Gastrocnemius medialis (tissue), 4 donors: ENCODE measurements at places on chromosomes 13 and 19. TPM values are rescaled to one million over a fixed set of nuclear protein-coding genes. Genes with fewer than 3 reads are reported as not detected.

Gene LGALS14
- total RNA-seq, result not detected

Gene EDDM13
- not detected for total RNA-seq

Gene LYPD5
- total RNA-seq, result 0.35 TPM

Gene KLK4
- not detected for total RNA-seq

Gene TJP3
- 3.7 TPM for total RNA-seq

Gene PAF1
- total RNA-seq, result 48.1 TPM

Gene NLRP9
- total RNA-seq, result not detected

DNA sequence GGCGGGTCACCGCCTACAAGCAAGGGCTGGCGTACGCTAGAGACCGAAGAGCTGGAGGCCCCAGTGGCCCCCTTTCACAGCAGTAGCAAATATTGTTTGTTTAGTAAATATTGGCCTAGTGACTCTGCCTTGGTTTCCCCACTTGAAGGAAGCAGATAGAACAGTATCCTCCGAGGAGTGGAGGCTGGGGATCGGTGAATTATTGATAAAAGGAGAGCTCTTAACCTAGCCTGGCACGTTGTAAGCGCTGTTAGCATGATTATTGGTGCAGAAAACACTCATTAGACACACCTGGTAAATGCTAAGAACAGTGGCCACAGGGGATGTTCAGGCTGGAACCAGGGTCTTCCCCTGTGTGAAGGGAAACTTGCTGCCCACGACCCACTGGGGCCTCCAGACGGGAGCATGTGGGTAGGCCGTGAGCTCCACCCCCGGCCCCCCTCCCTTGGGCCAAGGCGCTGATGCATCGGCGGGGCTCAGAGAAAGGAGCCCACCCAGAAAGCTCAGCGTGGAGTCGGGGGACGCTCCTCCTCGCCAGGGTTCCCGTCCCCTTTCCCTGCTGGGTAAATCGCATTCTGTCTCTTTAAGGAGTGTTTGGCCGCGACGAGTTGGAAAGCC lies 2.3 kb downstream of the IER2 start:
- no peaks in the 10 kb centered on the region for H3K36me3 ChIP-seq
- peaks cover 14% of the 10 kb centered on the region for H3K27me3 ChIP-seq
- H3K4me1 ChIP-seq, result peaks cover 44% of the 10 kb centered on the region
- peak overlapping the region; percentile 94 for H3K4me3 ChIP-seq
- no peak for DNase-seq
- peak overlapping the region; percentile 99 for H3K27ac ChIP-seq

DNA sequence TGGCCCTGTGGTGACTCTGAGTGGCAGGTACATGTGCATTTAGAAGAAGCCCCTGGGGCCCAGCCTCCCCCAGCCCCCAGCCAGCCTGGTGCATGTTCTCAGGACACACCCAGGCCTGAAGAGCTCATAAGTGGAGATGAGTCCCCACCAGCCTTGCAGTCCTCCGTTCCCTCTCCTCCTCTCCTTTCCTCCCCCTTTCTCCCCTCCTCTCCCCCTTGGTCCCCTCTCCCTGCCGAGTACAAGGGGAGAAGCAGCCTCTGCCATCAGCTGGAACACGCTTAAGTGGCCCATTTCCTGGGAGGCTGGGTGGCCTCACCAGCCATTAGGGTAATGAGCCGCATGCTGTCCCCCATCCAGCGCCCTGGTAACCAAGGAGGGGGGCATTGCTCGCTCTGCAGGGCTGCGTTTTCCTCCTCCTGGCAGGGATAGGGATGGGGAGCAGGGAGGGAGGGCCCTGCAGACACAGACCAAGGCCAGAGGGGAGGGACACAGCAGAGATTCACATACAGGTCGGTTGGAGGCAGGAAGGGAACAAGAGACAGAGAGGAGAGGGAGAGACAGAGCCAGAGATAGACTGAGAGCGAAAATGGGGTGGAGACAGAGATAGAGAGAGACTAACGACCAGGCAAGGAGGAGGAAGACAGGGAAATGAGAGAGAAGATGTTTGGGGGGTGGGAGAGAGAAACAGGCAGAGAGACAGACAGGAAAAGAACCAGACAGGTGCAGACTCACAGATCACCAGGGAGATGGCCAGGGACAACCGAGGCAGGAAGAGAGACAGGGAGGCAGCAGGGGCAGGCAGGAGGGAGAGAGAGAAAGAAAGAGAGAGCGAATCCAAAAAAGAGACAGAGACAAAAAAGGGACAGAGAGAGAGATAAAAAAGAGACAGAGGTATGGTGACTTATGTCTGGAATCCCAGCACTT lies 19.3 kb upstream of the DPP9 start:
- DNase-seq, result no peak
- peaks cover 4% of the 10 kb centered on the region for H3K4me1 ChIP-seq
- peak overlapping the region; percentile 37 for H3K27ac ChIP-seq
- H3K27me3 ChIP-seq, result peaks cover 1% of the 10 kb centered on the region

- H3K4me1 ChIP-seq, result no peaks in the 10 kb centered on the region
- no peak overlapping the region for H3K27ac ChIP-seq
- H3K4me3 ChIP-seq, result no peak overlapping the region
- DNase-seq, result no peak
These were observed 27.1 kb downstream of the ZNF724 start for GRCh38 chr19:23222998-23223652.

DNA sequence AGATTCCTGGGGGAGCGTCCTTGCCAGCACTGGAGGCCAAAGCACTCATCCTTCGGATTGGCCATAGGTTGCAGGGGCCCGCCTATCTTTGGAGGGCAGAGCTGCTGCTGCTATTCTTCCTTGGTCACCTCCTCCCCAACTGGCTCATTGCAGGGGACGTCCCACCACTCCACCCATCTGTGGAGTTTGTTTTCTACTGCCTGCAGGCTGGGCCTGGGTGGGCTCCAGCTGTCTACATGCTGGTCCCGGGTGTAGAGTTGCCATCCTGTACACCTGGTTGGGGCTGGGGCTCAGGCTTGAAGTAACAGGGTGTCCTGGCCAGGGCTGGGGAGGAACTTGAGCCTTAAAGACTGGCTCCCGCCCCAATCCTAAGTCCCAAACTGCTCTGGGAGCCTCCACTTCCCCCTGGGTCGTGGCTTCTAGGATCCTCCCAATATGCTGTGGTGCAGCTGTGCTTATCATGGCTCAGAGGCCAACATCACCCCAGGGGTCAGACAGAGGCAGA lies 2.1 kb downstream of the RNF225 start:
- DNase-seq, result no peak
- H3K27ac ChIP-seq, result no peak overlapping the region

- H3K4me3 ChIP-seq, result no peak overlapping the region
- H3K27me3 ChIP-seq, result no peaks in the 10 kb centered on the region
- no peak overlapping the region for H3K27ac ChIP-seq
- H3K36me3 ChIP-seq, result no peaks in the 10 kb centered on the region
- no peaks in the 10 kb centered on the region for H3K4me1 ChIP-seq
These were observed 415.8 kb upstream of the PCDH9 start for GRCh38 chr13:67645874-67646467.

- H3K27me3 ChIP-seq, result no peaks in the 10 kb centered on the region
- H3K4me1 ChIP-seq, result no peaks in the 10 kb centered on the region
- H3K27ac ChIP-seq, result no peak overlapping the region
These were observed 63.1 kb downstream of the ZNF100 start for GRCh38 chr19:21704320-21704719.

DNA sequence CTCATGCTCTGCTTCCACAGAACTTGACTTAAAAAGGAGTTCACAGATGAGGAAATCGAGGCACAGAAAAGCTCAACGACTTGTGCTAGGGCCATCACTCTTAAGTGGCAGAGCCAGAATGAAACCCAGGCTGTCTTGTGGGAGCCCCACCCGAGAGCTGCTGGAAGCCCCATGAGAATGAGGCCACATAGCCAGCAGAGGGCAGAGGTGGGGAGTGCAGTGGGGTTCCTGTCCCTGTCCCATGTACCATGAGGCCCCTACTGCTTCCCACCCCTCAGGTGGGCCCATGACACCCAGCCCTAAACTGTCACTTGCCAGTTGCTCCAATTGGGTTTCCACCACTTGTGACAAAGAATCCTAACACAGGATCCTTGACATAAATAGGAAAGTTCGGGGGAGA lies 175.9 kb downstream of the IRS2 start:
- H3K4me1 ChIP-seq, result no peaks in the 10 kb centered on the region
- no peak overlapping the region for H3K27ac ChIP-seq
- H3K36me3 ChIP-seq, result no peaks in the 10 kb centered on the region
- no peaks in the 10 kb centered on the region for H3K27me3 ChIP-seq

GRCh38 chr19:7862413-7862951 lies 11.7 kb downstream of the PRR36 start:
- no peaks in the 10 kb centered on the region for H3K4me1 ChIP-seq
- peaks cover 55% of the 10 kb centered on the region for H3K27me3 ChIP-seq
- H3K4me3 ChIP-seq, result no peak overlapping the region

GRCh38 chr19:40974633-40975037 lies 16.4 kb upstream of the CYP2B6 start:
- DNase-seq, result peak; percentile 21
- H3K27ac ChIP-seq, result no peak overlapping the region
- no peaks in the 10 kb centered on the region for H3K27me3 ChIP-seq
- H3K4me1 ChIP-seq, result no peaks in the 10 kb centered on the region
- no peak overlapping the region for H3K4me3 ChIP-seq

DNA sequence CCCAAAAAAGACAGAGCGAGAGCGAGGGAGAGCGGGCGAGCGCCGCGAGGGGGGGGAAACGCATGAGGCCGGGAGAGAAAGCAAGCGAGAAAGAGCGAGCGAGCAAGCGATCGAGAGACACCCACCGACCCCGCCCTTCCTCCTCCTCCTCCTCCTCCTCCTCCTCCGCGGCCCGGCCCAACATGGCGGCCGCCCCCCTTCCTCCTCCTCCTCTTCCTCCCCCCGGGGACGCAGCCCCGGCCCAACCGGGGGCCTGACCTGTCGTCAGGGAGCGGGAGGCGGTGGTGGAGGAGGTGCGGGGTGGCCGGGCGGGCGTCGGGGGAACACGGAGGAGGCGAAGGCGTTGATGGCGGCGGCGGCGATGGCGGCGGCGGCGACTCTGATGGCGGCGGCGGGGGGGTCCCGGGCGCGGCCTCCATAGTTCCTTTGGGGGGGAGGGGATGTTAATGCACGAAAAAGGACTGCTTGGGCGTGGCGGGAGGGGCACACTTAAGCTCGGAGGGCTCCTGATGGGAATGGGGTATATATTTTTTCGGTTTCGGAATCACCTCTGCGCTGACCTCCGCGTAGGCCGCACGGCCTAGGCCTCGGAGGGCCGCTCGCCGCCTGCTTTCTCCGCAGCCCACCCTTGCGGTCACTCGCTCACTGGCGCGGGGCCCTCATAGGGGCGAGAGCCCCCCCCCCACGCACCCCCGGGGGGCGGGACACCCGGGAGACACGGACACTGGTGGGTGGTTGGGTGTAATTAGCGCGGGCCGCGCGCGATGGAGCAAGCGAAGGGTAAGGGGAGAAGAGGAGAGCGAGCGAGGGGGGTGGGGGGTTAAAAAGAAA lies 1.2 kb downstream of the ZC3H4 start:
- peak overlapping the region; percentile 98 for H3K27ac ChIP-seq
- DNase-seq, result peak; percentile 85
- H3K36me3 ChIP-seq, result no peaks in the 10 kb centered on the region

- H3K4me3 ChIP-seq, result no peak overlapping the region
- DNase-seq, result no peak
- H3K36me3 ChIP-seq, result no peaks in the 10 kb centered on the region
- H3K4me1 ChIP-seq, result peaks cover 9% of the 10 kb centered on the region
- no peak overlapping the region for H3K27ac ChIP-seq
These were observed 749 bp downstream of the GDF15 start for GRCh38 chr19:18386543-18387271.

DNA sequence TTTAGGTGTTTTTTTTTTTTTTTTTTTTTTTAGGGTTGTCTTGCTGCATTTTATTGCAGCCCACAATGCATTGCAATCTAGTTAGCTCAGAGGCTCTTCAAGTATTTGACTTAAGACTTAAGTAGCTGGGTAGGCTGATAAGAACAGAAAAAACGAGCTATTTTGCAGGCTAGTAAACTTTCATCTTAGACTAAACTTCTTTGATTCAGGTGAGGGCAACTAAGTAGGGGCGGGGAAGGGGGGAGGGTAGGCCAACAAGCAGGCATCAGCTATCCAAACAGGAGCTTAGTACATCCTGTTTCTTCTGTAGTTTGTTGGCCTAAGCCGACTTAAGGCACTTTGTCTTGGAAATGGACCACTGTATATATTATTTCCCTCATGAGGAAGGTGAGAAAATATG lies 4.9 kb upstream of the TDRD3 start:
- H3K36me3 ChIP-seq, result no peaks in the 10 kb centered on the region
- peaks cover 6% of the 10 kb centered on the region for H3K4me1 ChIP-seq
- no peak overlapping the region for H3K27ac ChIP-seq
- H3K27me3 ChIP-seq, result no peaks in the 10 kb centered on the region
- H3K4me3 ChIP-seq, result no peak overlapping the region

DNA sequence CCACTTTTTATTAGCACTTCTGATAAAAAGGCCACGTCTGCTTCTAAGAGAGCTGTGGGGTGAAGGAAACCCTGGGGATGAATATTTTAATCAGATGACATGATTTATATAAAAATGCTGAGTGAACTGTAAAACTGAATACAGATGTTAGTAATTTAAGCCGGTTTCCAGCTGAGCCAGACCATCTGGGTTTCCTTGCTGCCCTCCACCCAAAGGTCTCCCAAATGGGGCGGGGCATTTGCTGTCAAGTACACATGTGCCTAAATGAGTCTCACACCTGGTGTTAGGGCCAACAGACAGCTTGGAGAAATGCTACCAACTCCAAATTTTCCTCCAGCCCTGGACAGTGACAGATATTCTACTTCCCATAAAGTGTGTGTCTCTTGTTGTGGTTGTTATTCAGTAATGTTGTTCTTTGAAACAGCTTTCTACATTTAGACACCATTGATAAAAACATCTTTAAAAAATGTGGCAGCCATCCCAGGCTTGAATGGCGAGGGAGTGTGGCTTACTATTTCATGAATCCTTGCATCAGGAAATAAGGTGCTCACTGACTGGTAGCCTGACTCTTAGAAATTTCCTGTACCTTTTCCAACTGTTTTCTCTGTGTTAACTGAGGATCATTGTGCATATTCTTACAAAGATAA lies 350.4 kb downstream of the MTUS2 start:
- H3K27me3 ChIP-seq, result no peaks in the 10 kb centered on the region
- no peak overlapping the region for H3K4me3 ChIP-seq
- no peak overlapping the region for H3K27ac ChIP-seq
- H3K4me1 ChIP-seq, result no peaks in the 10 kb centered on the region

DNA sequence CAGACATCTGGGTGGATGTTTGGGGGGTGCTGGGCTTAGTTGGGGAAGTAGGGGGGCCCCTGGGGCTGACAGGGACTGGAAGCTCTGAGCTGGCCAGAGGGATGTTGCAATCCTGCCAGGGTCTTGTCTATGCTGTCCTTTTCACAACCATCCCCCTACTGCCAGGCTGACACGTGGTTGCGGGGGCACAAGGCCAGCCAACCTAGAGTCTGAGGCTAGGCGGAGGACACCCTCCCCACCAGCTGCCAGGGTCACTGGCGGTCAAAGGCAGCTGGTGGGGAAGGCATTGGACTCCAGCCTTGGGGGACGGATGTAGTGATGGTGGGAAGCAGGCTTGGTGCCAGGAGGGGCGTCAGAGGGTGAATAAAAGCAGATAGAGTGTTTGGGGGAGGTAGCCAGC lies 1.6 kb upstream of the APOC1 start:
- no peak overlapping the region for H3K27ac ChIP-seq
- H3K4me3 ChIP-seq, result no peak overlapping the region
- DNase-seq, result peak; percentile 59
- peaks cover 21% of the 10 kb centered on the region for H3K27me3 ChIP-seq
- H3K4me1 ChIP-seq, result peaks cover 7% of the 10 kb centered on the region
- no peaks in the 10 kb centered on the region for H3K36me3 ChIP-seq
